ENCODE measurements at places on chromosomes 16 and 17.

GRCh38 chr16:51971184-51971583 lies 575.8 kb downstream of the TOX3 start:
- DNase-seq, result no peak

GRCh38 chr17:19332371-19333131 lies 30.0 kb downstream of the B9D1 start:
- no peak for DNase-seq

- no peak for DNase-seq
Measured at GRCh38 chr17:39191750-39192510, 5.5 kb downstream of the CACNB1 start.

GRCh38 chr16:4498546-4499195 lies 22.5 kb downstream of the HMOX2 start:
- no peak for DNase-seq

DNA sequence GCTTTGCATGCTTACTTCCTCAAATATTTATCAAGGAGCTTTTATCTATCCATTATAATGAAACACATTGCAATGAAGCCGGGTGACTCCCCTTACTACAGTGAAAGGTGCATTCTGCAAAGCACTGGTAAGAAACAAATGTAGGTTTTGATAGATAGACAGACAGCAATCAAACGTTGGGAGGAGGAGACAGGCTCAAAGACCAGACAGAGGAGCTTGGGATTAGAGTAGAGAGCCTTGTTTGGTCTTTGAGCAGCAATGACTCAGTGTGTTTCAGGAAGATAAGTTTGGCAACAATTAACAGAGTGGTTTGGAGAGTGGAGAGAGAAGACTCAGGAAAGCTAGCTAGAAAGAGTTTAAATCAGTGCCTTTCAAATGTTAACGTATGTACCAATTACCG lies 68.8 kb downstream of the ZNF18 start:
- DNase-seq, result no peak

GRCh38 chr16:51268237-51268636 lies 117.2 kb upstream of the SALL1 start:
- DNase-seq, result no peak

- DNase-seq, result no peak
Measured at GRCh38 chr16:88534638-88535190, 35.5 kb upstream of the ZC3H18 start.

- DNase-seq, result no peak
Measured at GRCh38 chr17:32503251-32504165, 16.7 kb downstream of the CDK5R1 start.

DNA sequence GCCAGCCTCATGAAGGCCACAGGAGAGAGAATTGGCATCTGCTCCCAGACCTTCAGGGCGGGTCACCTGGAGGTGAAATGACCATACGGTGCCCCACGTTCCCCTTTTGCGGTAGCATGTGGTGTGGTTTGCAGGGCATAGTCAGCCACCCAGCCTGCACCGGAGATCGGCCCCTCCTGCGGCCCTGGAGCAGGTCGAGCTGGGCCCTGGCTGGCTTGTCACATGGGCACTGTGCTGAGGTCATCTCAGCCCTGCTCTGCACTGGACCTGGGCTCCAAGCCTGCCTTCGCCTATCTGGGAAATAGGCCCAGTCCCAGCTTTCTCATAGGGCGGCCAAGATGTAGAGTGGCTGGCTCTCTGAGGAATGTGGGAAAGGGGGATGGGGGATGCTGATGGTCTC lies 16.2 kb downstream of the GSE1 start:
- DNase-seq, result no peak

DNA sequence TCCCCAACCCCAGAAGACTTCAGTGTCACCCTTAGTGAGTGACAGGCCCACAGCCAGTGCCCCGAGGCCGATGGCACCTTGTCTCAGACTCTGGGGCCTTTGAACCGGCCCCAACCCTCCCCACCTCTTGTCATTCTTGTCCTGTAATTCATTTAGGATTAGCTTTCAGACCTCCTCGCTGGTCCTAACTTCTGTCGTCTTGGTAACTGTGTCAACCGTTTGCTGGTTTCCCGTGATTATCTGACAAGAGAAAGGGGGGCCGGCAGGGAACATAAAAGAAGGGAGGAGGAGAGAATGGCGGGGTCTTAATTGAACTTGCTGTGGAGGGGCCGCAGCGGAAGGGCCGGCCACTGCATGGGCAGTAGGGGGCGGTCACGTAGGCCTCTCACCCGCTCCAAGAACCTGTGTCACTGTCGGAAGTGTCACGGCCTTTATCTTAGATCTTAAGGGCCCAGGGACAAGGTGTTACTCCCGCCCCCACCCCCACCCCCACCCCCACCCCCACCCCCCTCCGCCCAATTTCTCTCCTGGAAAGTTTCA lies 46.5 kb upstream of the GSE1 start:
- DNase-seq, result no peak

DNA sequence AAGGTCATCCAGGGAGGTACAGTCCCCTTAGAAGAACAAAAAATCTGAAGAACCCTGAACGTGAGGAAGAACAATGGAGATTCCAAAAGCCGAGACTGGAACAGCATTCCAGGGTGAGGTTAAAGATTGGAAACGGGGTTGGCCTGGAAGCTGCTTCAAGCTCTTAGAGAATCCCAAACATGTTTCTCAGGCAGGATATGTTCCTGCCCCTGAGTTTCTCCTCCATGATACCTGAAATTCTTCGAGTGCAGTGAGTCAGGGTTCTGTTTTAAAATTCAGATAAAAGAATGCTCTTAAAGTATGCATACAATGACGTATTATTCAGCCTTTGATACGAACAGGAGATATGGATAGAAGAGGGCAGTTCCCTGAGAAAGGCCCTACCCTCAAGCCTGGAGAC lies 293.1 kb downstream of the HS3ST3B1 start:
- no peak for DNase-seq

GRCh38 chr17:38922538-38923297 lies 2.7 kb upstream of the LASP1NB start:
- DNase-seq, result no peak

All from esophagus squamous epithelium (tissue), 5 donors.